IMR-90 (cell line): ENCODE measurements at places on chromosomes 7 and 10. TPM values are rescaled to one million over a fixed set of nuclear protein-coding genes. Genes with fewer than 3 reads are reported as not detected.

CLDN3 gene
- 0.18 TPM in 1 of 2 replicates, not detected in the other for total RNA-seq

CHN2 gene
- total RNA-seq, result not detected in 2 replicates

GRCh38 chr7:141221007-141221612, 147.2 kb downstream of the TMEM178B start:
- no peak for DNase-seq

DNA sequence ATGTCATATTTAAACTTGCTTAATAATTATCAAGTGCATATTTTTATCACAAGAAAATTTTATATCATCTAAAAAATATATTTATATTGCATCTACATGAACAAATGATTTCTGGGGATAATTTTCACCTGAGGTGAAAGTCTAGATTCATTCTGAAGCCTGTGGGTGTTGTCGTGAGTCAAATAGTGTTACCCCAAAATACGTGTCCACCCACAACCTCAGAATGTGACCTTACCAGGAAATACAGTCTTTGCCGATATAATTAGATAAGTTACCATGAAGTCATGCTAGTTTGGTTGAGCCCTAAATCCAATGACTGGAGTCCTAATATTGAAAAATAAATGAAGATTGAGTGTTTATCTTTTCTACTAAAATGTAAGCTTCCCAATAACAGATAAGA, 203.0 kb upstream of the MDFIC start:
- no peak for DNase-seq

- DNase-seq, result no peak
Observed at GRCh38 chr7:53811555-53812079, 730.6 kb upstream of the VSTM2A start.

- no peak for DNase-seq
Observed at GRCh38 chr10:120562956-120563355, 105.9 kb downstream of the PLPP4 start.

- no peak for DNase-seq
Observed at GRCh38 chr10:91120348-91120747, 100.1 kb upstream of the PCGF5 start.

MYO3A gene
- not detected in 2 replicates for total RNA-seq

DNA sequence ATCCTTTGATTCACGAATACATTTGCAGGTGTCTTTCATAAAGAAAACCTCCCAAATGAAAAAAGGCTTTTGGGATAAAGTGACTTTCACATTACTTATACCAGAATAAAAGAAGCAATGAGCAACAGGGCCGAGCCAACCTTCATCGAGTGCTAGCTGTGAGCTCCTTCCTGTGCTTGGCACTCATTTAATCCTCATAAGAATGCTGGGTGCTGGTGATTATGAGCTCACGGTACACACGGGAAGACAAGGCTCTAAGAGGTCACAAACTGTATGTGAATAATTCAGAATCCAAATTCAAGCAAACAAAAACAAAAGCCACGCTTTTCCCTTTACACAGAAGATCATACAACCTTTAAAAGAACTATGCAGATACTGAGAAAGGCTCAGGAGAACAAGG, 156.2 kb downstream of the COBL start:
- no peak for DNase-seq

NAT16 gene
- not detected in 2 replicates for total RNA-seq

- DNase-seq, result no peak
Observed at GRCh38 chr10:103836861-103837260, 18.5 kb downstream of the SH3PXD2A start.

GRCh38 chr10:44558521-44558920, 173.6 kb upstream of the CXCL12 start:
- DNase-seq, result peak; percentile 18

- peak; percentile 17 for DNase-seq
Observed at GRCh38 chr10:50470798-50471582, 152.8 kb downstream of the SGMS1 start.

TMEM229A gene
- not detected in 2 replicates for total RNA-seq

- DNase-seq, result no peak
Observed at GRCh38 chr7:19533266-19533665, 175.6 kb downstream of the POLR1F start.

- DNase-seq, result no peak
Observed at GRCh38 chr7:69114374-69114773, 483.9 kb upstream of the AUTS2 start.

GRCh38 chr7:132650498-132650897, 74.2 kb upstream of the PLXNA4 start:
- DNase-seq, result peak; percentile 62

IFIT1 gene
- total RNA-seq, result 6.8 and 7.5 TPM in 2 replicates

GRCh38 chr10:62048470-62048869, 147.0 kb downstream of the ARID5B start:
- DNase-seq, result no peak

DNA sequence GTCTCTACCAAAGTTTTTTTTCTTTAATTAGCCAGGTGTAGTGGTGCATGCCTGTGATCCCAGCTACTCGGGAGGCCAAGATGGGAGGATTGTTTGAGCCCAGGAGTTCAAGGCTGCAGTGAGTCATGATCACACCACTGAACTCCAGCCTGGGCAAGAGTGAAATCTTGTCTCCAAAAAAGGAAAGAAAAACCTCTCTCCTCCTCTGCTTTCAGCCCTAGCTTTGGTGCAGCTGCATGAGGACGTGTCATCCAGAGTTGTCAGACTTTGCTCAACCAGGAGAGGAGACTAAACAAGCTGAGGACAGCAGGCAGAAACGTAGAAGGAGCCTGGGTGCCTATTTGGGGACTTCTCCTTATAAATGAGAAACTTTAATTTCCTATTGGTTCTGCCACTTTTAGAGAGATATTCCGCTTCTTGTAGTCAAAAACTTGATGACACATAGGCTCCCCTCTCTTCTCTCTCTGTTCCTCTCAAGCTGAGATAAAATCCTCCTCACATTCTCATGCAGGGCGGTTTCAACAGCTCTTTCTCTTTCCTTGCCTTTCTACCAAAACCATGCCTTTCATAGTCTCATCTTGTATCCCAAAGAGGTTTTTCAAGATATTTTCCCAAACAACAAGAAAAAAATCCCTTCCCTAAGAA, 205.4 kb downstream of the ARHGAP12 start:
- peak; percentile 52 for DNase-seq

RELN gene
- total RNA-seq, result 19.4 and 23.7 TPM in 2 replicates

DNA sequence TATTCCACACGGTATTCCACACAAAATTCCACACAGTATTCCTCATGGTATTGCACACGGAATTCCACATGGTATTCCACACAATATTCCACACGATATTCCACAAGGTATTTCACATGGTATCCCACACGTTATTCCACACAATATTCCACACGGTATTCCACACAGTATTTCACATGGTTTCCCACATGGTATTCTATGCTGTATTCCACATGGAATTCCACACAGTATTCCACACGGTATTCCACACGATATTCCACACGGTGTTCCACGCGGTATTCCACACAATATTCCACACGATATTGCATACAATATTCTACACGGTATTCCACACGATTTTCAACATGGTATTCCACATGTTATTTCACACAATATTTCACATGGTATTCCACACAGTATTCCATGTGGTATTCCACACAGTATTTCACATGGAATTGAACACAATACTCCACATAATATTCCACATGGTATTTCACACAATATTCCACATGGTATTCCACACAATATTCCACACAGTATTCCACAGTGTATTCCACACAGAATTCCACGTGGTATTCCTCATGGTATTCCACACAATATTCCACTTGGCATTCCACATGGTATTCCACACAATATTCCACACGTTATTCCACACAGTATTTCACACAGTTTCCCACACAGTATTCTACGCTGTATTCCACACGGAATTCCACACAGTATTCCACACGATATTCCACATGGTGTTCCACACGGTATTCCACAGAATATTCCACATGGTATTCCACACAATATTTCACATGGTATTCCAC, 136.0 kb upstream of the CHST15 start:
- no peak for DNase-seq

GRCh38 chr7:35565927-35566326, 129.0 kb downstream of the HERPUD2 start:
- no peak for DNase-seq

DNA sequence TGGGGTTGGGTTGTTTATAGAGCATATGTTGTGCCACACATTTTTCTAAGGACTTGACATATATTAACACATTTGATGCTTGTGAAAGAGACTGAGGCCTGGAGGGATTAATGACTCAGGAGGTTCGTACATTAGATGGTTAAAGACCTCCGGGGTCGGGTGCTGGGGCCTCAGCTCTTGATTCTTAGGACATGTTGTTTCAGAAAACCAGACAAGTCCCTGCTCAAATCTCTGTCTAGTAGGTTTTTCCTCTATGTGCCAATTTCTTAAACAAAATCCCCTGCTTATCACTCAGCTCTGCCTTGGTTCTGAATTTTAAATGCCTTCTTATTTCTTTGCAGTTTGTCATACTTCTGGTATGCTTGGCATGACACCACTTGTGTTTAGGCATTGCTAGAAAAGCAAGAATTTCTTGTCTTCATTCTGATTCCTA, 5.8 kb downstream of the UPP1 start:
- DNase-seq, result peak; percentile 76

GRCh38 chr7:46003161-46003560, 82.1 kb upstream of the IGFBP3 start:
- peak; percentile 31 for DNase-seq

DNA sequence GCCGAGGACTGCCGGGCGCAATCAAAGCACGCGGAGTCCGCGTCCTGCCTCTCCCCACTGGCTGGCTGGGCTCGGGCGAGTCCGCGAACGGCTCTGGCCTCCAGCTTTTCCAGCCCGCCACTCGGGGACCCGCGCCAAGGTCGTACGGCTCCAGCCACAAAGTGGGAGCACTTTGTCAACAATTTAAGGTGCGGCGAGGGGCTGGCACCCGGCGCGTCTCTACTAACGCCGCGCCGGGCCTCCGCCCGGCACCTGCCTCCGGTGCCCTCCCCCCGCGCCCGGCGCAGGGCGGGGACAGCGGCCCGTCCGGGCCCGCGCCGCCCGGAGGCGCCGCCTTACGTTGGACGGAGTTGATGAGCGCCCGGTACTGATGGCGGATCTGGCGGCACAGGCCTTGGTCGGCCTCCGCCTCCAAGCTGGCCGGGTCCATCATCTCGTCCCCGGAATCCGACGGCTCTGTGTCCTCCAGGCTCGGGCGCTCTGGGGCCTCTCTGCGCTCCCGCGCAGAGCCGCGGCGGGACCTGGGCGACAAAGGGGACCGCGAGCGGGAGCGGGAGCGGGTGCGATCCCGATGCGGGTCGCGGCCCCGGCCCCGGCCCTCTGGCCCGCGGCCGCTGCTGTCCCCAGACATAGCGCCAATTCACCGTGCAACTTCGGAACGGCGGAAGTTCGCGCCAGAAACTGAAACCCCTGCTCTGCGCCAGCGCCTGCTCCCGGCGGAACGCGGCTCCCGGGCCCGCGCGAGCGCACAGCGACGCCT, at the start of gene NSMCE4A:
Gene NSMCE4A, minus strand, starts transcription at position 683 of the 760 bp plus-strand sequence. Its CDS starts 52 bp downstream, at position 631.
- DNase-seq, result peak; percentile 71

GRCh38 chr10:56318816-56319215, 42.2 kb downstream of the ZWINT start:
- DNase-seq, result no peak

DNA sequence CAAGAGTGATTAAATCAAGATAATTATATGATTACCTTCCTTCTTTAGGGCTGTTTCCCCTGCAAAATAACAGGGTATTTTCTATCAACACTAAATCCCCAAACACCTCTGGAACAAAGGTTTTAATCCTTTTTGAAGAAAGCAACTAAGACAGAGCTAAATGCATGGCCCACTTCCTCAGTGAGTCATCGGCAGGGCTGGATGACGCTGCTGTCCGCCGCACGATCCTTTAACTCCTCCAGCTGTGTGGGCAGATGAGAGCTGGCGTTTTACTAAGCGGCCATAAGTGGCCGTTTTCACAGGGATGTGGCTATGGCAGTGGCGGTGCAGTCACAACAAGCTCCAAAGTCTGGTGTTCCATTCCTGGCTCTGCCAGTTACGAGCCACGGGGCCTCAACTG, 76.0 kb upstream of the C1QL3 start:
- DNase-seq, result peak; percentile 34

DNA sequence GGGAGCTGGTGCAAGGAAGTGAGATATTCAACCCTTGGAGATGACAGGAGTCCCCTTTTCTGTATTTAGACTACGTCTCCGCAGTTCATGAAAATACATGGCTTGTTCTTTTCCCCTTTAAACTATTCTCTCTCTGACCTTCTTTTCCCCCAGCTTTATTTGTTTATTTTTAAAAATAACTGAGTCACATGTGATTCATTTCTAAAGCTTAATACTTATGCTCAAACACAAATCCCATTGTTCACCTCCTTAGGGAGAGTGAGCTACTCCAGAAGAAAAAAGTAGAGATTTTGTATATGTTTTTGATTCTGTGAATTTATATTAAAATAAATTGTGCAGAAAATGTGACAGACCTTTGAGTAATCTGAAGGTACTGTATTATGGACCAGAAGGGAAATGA, 35.9 kb upstream of the FZD1 start:
- peak; percentile 68 for DNase-seq

GRCh38 chr10:65805511-65805910, 1120.3 kb upstream of the LRRTM3 start:
- no peak for DNase-seq

GRCh38 chr7:116530107-116530820, 5.4 kb downstream of the CAV1 start:
- DNase-seq, result no peak

GRCh38 chr7:121012170-121012874, 23.8 kb downstream of the CPED1 start:
- DNase-seq, result no peak

- no peak for DNase-seq
Observed at GRCh38 chr7:22270371-22270770, 86.6 kb downstream of the RAPGEF5 start.

- no peak for DNase-seq
Observed at GRCh38 chr10:116209781-116210180, 63.2 kb downstream of the GFRA1 start.

DNA sequence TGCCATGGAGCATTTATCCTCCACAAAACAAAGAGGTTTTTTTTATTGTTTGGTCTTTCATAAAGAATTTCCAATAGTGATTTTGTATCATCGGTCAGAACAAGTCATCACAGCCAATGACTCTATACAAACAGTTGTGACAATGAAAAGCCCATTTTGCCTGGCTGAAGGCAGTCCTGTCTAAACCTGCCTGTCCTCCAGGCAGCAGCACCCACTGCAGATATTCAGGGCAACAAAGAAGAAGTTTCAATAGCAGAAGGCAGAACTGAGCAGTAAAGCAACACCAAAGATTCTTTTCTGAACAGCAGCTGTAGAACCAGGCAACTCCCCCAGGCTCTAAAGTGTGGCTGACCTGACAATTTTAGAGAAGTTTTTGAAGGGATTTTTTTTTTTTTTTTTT, 169.4 kb downstream of the FGFR2 start:
- DNase-seq, result no peak

GRCh38 chr10:70679498-70679897, 7.2 kb downstream of the ADAMTS14 start:
- DNase-seq, result peak; percentile 16

DNA sequence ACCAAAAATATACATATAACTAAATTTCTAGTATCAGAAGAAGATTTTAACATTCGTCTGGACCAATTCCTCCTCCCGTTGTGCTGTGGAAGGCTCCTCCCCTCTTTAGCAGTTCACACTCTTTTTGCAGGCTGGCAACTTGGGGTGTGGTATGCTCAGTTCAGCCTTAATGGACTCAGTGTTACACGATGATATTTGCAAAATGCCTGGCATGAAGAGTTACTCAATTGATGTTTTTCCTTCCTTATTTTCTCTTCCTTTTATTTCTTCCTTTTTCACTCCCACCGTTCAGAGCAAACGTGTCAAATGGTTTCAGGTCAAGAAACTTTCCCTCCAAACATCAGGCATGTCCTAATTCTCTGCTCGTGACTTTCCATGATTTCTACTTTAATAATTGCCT, 248.3 kb downstream of the PHF14 start:
- no peak for DNase-seq

GRCh38 chr10:128576943-128577670, 450.9 kb upstream of the MKI67 start:
- DNase-seq, result no peak

GRCh38 chr7:27424231-27424630, 181.6 kb downstream of the EVX1 start:
- DNase-seq, result no peak
